ENCODE measurements at places on chromosomes 12 and 14.
A peak's percentile ranks its signal among the peaks of the same experiment; 100 is the strongest.

GRCh38 chr12:84085046-84085445, 827.6 kb downstream of the SLC6A15 start:
- DNase-seq: no peak

DNA sequence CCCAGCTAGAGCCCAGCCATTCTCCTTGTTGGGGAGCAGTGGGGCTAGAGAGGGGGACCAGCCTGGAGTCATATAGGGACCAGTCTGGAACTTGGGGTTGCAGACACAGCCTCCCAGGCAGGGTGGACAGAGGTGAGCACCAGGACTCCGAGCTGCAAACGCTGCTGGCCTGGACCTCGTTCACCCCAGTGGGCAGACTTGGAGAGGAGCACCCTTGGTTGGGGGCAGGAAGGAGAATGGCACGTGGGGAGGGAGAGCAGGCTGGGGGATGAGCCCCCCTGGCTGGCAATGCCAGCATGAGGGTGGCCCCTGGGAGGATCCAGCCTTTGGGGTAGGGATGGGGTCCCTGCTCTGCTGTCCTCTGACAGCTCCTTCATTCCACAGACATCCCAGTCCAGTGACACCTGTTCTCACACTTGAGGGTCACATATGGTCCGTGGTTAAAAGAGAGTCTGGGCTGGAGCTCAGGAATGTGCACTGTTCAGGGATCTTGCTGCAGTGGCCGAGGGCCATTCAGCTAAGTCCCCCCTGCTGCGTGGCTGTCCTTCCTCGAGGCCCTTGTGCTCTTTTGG, 2.8 kb downstream of the LBHD2 start:
- no peak for DNase-seq

DNA sequence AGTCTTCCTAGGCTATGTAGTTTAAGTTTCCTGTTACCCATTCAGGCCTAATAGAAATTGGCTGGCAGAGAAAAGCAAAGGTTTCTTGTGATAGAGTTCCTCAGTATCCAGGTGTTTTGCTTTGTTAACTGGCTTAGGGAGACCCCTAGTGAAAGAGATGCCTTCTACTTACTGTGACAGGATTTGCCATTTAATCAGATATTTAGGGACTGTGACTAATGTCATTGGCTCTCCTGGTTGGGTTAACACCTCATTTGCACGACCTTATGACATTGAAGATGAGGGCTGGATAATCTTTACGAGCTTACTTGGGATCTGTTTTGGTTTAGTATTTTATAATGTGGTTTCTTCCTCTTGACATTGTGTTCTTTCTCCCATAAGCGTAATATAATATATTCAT, 5.8 kb downstream of the MON2 start:
- DNase-seq: no peak

- DNase-seq: no peak
These were observed 338.4 kb downstream of the ADAMTS20 start for GRCh38 chr12:43213608-43214007.

GRCh38 chr12:49776413-49776812, 35.1 kb downstream of the TMBIM6 start:
- peak; percentile 61 for DNase-seq

GRCh38 chr12:33439587-33440011, at the start of gene SYT10:
Gene SYT10 (minus strand): TSS chr12:33439819. CDS start chr12:33439522, 297 bp downstream.
- peak; percentile 35 for DNase-seq

DNA sequence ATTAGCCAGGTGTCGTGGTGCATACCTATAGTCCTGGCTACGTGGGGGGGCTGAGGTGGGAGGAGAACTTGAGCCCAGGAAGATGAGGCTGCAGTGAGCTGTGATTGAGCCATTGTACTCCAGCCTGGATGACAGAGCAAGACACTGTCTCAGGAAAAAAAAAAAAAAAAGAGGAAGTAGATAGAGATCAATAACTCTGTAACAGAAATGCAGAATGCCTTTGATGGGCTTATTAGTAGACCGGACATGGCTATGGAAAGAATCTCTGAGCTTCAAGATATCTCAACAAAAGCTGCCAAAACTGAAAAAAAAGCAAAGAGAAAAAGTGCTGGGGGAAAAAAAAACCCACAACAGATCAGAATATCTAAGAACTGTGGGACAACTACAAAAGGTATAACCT, 37.5 kb downstream of the GPR68 start:
- no peak for DNase-seq

- no peak for DNase-seq
These were observed 340.5 kb downstream of the VRK1 start for GRCh38 chr14:97137705-97138104.

- no peak for DNase-seq
These were observed 29.3 kb downstream of the ZCRB1 start for GRCh38 chr12:42296503-42297109.

DNA sequence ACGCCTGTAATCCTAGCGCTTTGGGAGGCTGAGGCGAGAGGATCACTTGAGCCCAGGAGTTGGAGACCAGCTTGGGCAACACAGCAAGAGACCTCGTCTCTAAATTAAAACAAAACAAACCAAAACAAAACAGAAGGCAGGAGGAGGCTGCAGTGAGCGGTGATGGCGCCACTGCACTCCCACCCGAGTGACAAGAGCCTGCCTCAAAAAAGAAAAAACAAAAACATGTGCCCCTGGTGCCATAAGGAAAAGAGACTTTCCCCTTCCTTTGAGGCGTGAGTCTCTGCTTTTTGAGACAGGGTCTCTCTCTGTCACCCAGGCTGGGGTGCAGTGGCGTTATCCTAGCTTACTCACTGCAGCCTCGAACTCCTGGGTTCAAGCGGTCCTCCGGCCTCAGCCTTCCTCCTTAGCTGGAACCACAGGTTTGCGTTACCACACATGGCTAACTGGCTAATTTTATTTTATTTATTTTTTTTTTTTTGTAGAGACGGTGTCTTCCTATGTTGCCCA, 9.0 kb upstream of the EAPP start:
- DNase-seq: no peak

- DNase-seq: no peak
These were observed 189.6 kb downstream of the DUSP6 start for GRCh38 chr12:89162589-89163261.

DNA sequence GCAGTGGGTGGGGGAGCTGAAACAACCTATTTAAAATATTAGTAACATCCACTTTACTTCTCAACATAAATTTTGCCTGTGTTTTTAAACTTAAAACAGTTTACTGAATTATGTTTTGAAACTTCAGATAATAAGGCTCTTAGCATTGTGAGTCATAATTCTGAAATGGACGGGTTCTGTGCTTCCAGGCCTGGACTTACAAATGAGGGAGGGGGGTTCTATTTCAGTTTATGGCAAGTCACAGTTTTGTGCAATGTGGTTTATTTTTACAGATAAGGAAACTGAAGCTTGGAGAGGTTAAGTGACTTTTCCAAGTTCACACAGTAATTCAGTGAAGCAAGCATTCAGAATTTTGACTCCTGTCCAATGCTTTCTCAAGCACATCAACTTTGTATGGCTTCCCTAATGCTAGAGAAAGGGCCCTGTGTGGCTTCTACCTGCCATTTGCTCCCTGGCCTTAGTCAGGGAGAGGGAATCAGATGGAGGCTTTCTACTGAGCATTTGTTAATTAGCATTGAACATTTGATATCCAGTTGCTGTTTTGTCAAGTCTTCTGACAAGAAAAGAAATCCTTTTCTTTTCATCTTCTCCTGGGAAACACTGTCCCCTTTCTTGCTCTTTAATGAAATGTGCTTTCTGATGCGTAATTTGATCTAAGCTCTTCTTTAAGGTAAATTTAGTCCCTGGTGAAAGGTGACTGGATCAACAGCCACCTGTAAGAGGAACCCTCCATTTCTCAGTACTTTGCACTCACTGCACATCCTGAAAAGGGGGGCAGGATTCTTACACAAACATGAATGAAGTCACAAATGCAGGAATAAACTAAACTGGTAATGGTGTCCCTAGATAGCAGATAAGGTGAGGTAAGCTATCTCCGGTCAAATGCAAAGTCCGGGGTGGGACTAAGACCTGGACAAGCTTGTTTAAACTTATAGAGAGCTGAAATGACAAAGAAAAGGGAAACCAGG, 2.5 kb upstream of the SALL2 start:
- no peak for DNase-seq

GRCh38 chr14:56057071-56057741, 61.0 kb upstream of the PELI2 start:
- DNase-seq: no peak

DNA sequence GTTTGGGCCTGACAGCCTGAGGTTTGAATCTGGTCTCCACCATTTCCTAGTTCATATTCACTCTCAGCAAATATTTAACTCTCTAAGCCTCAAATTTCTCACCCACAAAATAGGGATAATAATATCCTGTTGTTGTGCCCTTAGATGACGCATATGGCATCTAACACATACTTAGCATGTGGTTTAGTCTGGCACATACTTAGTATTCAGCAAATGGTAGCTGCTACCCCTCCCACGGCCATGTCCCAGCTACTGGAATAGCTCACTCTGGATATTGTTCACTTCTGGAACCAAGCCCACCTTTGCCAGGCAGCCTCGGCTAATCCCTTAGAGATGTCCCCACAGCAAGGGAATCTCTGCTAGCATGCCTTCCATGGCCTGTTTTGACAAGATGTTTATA, 53.3 kb downstream of the BICD1 start:
- no peak for DNase-seq

- DNase-seq: no peak
These were observed 305.9 kb upstream of the G2E3 start for GRCh38 chr14:30252783-30253674.

GRCh38 chr12:79635676-79636075, 55.1 kb downstream of the PAWR start:
- DNase-seq: no peak

DNA sequence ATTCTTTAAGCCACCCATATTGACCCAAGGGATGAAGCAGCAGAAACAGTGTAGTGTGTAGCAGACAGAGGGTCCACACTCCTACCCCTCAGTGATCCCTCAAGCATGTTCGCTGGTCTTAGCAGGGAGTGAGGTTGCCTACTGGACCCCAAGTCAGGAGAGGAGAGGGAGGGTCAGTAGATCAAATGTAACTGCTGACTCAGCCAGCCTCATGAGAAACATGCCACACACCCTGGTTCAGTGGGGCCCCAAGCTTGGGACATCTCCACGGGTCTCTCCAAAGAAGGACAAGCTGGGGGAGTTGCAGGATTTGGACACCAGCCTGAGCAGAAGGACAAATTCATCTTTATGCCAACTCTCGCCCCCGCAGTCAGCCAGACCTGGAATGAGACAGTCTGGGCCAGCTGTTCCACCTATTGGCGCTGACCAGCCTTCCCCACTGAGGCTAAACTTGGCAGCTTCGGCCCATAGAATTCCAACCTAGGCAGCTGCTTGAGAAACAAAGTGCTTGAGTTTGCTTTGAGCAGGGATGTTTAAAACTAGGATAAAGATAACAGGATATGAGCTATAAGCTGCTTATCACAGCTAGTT, 66.0 kb upstream of the ACTN1 start:
- DNase-seq: no peak

- no peak for DNase-seq
These were observed 60.1 kb downstream of the ADCK1 start for GRCh38 chr14:77859934-77860570.

- DNase-seq: no peak
These were observed 43.9 kb upstream of the GNPNAT1 start for GRCh38 chr14:52835122-52835903.

DNA sequence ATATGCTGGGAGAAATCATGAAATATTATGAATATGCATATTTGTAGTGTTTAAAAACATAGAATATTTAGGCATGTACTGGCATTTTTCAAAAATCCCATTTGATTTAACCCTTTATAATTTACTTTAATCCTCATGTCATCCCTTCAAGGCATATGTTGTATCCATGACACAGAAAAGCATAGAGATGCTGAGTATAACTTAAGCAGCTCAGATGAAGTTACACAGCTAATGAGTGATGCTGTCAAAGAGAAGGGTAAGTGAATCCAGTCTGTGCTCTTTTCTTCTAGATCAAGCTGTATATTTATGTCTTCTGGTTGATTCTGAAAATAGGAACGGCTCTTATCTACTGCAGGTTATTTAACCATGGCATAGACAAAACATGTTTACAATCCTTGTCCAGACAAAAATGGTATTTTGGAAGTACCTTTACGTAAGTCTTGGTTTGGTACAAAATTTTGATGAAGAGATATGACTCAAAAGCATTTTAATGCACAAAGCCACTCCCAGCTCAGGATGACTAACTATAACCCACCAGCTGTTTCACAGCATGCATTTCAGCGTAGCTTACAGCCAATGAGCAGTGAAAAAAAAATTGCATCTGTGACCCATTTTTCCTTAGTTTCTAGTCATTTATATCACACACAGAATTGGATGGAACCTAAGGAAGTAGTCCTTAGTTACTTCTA, 201.7 kb downstream of the STXBP6 start:
- no peak for DNase-seq

DNA sequence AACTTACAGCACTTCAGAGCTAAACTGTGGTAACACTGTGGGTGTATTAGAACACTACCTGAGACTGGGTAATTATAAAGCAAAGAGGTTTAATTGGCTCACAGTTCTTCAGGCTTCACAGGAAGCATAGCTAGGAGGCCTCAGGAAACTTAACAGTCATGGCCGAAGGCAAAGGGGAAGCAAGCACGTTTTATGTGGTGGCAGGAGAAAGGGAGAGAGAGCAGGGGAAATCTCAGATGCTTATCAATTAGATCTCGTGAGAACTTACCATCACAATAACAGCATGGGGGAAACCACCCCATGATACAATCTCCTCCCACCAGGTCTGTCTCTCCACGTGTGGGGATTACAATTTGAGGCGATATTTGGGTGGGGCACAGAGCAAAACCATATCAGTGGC, 512.6 kb downstream of the RERGL start:
- no peak for DNase-seq

GRCh38 chr12:85681333-85681732, 154.9 kb downstream of the RASSF9 start:
- DNase-seq: no peak

DNA sequence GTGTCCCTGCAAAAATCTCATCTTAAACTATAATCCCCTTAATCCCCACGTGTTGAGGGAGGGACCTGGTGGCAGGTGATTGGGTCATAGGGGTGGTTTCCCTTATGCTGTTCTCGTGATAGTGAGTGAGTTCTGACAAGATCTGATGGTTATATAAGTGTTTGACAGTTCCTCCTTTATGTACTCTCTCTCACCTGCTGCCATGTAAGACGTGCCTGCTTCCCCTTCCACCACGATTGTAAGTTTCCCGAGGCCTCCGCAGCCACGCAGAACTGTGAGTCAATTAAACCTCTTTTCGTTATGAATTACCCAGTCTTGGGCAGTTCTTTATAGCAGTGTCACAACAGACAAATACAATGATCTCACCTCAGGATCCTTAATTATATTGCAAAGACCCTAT, 45.2 kb upstream of the MAP1LC3B2 start:
- DNase-seq: no peak

DNA sequence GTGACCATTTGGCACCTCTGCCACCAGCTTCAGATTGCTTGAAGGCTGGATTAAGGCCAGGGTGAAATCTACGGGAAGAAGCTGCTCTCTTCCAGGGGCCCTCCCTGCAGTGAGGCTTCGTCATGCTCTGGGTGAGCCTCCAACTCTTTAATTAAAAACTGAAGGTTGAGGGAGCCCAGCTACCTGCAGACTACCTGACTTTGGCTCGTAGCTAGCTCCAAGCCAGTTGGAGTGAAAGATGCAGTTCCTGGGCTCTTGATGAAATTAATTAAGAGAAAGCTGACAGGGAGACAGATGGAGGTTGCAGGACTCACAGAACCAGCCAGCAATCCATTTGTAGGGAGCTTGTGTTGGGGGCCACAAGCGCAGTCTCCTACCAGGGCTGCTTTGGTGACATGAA, 168.5 kb upstream of the SFSWAP start:
- no peak for DNase-seq

- no peak for DNase-seq
These were observed 395.2 kb upstream of the DCN start for GRCh38 chr12:91577586-91578539.

Measured in neural crest cell (in vitro differentiated cells).